Fibroblast of lung (primary cell): ENCODE measurements at places on chromosomes 11 and 22.

DNA sequence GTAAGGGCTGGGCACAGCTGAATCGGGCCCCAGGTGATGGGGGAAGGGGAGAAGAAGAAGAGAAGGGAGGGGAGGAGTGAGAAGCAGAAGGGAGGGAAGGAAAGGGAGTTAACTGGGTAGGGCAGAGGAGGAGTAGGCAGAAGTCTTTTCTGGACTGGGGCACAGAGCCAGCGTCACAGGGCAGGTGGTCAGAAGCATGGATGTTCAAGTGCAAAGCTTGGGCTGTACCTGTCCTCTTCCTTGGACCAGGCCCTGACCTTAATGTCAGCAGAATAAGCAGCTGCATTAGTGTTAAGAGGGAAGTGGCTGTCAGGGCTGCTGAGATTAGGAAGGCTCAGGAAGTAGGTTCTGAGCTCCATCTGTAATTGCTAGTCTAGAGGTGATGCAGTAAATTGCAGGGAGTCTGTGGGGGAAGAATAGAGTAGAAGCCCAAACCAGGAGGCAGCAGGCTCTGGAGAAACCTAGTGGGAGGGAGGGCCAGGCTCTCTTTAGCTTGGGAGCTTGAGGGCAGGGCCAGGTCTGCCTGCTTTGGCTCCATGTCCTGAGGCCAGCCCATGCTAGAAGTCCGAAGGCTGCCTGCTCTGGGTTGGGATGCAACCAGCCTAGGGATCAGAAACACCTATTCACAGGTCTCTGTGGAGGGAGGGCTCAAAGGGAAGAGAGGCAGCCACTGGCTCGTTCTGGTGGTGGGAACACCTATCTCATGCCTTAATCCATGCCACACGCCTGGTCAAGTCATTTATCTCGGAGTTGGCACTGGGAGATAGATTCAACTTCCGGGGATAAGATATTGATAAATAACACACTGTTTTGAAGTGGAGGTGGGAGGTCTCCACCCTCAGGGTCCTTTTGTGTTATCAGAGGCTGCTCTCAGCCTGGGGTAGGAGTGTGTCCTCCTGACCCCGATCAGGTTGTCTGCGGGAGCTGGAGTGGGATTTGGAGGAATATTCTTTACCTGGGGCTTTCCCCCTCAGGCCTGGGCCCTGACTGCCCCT is 1.7 kb upstream of the UCP3 start:
- DNase-seq = no peak

DNA sequence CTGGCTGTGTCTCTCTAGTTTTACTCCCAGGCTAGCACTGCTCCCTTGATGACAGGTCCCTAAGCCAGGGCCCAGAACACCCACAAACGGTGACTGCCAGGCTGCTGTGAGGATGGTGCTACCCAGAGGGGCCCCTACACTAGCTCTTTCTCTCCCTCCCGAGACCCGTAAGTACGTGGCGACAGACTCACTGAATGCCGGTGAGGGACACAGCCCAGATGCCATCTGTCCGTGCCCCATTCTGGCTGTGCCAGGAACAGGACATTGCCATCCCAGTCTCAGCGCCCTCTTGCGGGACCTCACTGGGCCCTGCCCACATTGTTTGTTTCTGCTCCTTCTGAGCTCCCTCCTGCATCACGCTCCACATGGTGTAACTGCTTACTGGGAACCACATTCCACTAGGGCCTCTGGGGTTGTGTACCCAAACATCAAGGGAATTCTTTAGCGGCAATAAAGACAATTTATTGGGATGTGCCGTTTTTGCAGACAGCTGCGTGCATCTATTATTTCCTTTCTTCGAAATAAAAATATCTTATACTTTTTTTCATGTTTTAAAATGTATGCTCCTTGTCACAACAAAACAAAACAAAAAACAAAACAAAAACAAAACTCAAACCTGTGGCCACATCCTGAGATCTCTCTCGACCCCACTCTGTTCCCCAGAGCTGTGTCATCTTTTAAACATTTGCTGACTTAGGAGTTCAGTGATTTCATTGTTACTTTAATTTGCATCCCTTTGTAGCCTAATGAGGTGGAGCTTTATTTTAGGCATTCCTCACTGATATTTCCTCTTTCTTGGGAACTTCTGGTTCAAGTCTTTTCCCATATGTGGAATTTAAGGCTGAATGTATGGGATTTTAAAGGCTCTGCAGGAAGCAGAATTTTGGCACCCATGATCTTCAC is 4.4 kb upstream of the TPCN2 start:
- peak; percentile 83 for DNase-seq

- DNase-seq = no peak
These were observed 773 bp downstream of the MIAT start for GRCh38 chr22:26658161-26658560.

GRCh38 chr11:117823294-117823945 is 1.1 kb downstream of the FXYD2 start:
- no peak for DNase-seq

DNA sequence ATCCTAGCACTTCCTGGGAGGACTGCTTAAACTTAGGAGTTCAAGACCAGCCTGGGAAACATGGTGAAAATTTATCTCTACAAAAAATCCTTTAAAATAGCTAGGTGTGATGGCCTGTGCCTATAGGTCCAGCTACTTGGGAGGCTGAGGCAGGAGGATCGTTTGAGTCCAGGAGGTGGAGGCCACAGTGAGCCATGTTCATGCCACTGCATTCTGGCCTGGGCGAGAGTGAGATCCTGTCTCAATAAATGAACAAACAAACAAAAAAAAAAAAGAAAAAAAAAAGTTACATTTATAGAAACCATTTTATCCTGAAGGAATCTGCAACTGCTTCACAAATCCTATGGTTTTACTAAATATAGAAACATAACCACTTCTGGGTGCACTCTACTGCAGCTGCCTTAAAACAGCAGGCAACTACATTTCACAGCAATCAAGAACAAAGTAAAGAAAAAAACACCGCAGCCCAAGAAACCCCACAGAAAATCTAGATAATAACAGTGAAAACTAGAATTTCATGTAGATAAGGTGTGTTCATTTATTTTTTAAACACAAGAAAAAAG is 75.9 kb upstream of the GAB2 start:
- no peak for DNase-seq

- no peak for DNase-seq
These were observed 61.8 kb upstream of the CLNS1A start for GRCh38 chr11:77699425-77699824.

DNA sequence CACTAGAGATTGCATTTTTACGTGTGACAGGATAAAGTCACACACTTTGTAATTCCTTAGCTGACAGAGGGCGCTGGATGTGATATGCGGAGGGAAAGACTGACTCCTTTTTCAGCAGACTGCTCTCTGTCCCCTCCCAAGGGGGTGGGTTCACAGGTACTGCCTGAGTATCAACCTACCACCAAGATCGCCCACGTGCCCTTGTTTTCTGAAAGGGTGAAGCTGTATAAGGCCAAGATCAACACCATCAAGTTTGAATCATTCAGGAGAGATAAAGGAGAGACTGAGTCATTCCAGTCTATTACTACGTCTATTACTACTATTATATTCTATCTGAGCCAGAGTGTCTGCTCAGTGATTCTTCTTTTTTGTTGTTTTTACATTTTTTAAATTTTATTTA is 30.7 kb downstream of the BUD13 start:
- DNase-seq = peak; percentile 83

- DNase-seq = no peak
These were observed 228.3 kb downstream of the KIRREL3 start for GRCh38 chr11:126772267-126772666.

DNA sequence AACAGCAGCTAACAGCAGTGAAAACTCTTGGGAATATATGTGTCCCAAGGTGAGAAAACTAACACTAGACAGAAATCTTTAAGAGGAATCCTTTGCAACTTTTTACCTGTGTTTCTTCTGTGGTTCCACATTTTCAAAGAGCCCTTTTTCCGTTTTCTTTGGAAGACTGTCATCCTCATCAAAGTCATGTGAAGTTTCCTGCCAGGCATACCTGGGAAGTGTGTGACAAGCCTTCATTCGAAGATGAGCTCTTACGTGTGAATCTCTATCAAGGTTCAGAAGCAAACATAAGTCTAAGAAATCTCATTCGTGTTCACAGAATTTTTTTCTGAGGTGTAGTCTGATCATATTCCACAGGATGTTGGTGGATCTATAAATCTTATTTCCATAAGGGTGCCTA is 330.6 kb upstream of the MPPED2 start:
- no peak for DNase-seq

- DNase-seq = no peak
These were observed 131.8 kb downstream of the APIP start for GRCh38 chr11:34784318-34784841.

GRCh38 chr11:3044004-3044403 is 13.2 kb downstream of the CARS1 start:
- no peak for DNase-seq

DNA sequence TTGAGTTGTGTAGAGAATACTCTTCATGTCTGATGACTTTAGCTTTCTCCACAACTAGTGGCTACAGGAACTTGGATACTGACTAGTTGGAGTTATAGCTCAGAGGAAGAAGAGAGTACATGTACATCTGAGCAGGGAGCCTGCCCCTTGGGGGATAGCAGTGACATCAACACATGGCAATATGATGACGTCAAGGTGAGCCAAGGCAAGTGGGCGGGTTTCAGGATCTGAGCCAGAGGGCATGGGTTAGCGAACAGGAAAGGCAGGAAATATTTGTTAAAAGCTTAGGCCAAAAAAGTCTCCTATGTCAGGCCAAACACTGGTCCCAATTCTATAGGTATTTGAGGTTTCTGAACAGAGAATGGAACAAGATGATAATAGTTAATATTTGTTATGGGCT is 42.0 kb upstream of the HORMAD2 start:
- peak; percentile 76 for DNase-seq

- DNase-seq = no peak
These were observed 26.8 kb downstream of the CADM1 start for GRCh38 chr11:115477410-115477809.

- DNase-seq = no peak
These were observed 1167.6 kb downstream of the JRKL start for GRCh38 chr11:97557399-97557798.

DNA sequence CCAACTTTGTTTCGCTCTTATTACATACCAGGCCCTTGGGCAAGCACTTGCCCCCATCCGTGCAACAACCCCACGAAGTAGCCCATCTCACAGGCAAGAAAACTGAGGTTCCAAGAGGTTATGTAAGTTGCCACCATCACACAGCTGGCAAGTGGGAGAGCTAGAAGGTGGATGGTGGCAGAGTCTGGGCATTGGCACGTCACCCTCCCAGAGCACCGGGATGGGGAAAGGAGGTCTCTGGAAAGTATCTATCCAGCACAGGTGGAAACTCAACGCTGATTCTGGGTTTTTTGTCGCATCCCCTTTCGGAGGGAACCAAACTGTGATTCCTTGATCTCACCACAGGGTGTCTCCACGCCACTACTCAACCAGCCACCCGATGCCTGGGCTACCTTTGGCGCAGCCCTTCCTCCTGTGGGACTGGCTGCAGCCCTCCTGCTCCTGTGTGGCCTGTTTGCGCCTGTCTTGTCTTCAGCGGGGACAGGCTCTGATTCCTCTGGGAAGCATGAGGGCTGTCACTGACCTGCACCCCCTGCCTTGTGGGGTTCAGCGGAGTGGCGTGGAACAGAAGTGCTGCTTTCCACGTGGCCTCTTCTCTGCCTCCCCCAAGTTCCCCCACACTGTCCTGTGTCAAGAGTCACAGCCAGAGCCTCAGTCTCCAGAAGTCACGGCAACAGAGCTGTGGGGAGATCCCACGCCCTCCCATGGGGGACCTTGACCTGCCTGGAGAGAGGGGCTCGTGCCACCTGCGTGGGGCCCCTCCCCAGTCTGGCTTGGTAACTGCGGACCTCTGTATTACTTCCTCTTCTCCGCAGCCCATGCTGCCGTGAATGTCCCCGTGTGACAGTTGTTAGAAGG is 34.4 kb upstream of the TRIM29 start:
- DNase-seq = peak; percentile 34

- DNase-seq = no peak
These were observed 48.4 kb upstream of the MPEG1 start for GRCh38 chr11:59261150-59261549.

DNA sequence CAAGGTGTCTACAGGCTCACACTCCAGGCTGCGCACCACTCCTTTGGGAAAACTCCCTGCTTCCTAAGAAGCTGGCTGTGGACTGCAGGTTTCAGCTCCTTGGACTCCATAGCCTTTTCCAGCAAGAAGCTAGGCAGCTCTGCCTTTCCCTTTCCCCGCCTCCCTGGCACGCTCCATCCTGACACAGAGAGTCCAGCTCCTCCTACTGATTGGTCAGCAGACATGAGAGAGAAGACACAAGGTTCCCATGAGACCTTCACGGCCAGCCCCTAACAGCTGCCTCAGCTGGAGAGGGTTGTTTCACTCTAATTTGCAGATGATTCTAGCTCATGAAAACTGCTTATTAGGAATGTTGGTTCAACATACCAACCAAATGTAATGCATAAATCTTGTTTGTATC is 27.6 kb downstream of the TENM4 start:
- DNase-seq = peak; percentile 92

GRCh38 chr11:17479284-17480214 is 2.9 kb upstream of the ABCC8 start:
- peak; percentile 15 for DNase-seq

- no peak for DNase-seq
These were observed at the start of gene ELF5 for GRCh38 chr11:34513682-34514449. Gene ELF5 (minus strand): TSS chr11:34513794. CDS start chr11:34505749, 8,045 bp downstream.

- no peak for DNase-seq
These were observed 34.5 kb upstream of the TEF start for GRCh38 chr22:41347066-41347859.

GRCh38 chr11:69637198-69637940 is 3.6 kb upstream of the CCND1 start:
- DNase-seq = no peak

GRCh38 chr11:35735411-35735810 is 72.8 kb downstream of the TRIM44 start:
- DNase-seq = no peak

- no peak for DNase-seq
These were observed 36.9 kb upstream of the OR56A1 start for GRCh38 chr11:6067502-6067901.

DNA sequence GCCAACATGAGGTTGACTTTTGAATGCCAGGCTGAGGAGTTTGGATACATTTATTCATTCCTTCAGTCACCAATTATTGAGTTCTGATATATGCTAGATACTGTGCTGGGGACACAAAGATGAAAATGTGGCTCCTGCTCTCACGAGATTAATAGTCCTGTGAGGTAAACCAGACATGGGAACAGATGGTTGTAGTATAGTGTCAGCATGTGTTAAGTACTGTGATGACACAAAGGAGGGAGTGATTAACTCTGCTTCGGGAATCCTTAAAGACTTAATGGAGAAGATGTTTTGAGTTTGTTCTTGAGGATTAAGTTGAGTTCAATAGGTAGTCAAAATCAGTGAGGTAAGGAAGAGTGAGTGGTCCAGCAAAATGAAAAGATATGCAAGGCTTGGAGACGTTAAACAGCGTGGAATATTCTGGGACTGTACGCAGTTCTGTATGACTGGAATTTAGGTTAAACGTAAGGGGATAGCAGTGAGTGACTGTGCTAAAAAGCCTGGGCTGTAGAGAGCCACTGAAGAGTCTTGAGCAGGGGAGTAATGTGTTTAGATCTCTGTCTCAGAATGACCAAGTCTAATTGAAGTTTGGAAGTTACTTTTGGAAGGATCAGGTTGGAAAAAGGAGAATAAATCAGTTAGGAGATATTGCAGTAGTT is 11.8 kb downstream of the RNF121 start:
- DNase-seq = peak; percentile 64

GRCh38 chr11:110730773-110731172 is 18.5 kb upstream of the ARHGAP20 start:
- no peak for DNase-seq
